ENCODE measurements at places on chromosomes 16 and 17.

DNA sequence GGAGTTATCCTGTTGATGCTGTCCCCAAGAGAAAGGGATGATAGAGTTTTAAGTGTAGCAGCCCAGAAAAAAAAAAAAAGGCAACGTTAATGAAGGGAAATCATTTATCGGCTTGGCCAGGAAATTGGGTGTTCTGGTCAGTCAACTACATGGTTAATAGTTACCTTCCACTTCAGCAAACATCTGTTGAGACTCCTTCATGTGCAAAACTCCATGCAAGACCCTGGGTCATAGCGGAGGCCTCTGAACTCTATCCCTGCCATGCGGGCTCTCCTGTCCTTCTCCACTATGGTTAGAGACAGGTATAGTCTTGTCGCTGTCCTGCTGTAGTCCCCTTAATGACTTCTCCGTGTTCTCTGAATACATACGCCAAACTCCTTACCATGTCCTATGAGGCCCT lies 3.5 kb upstream of the LYRM9 start:
- no peak for DNase-seq

- peak; percentile 90 for DNase-seq
These were observed 1.7 kb upstream of the ANKRD13B start for GRCh38 chr17:29591146-29591736.

DNA sequence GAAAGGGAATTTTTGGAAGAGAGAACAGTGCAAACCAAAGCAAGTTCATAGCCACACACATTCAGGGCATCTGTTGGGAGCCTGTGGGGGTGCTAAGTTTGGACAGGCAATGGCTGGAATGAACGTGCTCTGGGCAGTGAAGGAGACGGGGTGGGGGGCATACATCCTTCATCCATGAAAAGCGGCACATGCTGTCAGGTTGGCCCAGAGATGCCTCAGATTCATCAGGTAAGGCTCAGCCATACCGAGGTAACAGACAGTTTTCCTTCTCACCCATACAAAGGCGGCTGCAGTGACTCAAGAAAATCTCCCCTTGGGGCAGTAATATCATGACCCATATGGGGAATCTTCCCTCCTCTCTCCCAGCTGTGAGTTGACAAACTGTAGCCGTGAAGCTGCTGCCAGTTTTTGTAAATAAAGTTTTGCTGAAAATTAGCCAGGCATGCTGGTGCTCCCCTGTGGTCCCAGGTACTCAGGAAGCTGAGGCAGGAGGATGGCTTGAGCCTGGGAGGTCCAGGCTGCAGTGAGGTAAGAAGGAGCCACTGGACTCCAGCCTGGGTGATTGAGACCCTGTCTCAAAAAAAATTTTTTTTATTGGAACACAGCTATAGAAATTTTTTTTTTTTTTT lies 9.2 kb upstream of the UBALD2 start:
- DNase-seq: no peak

DNA sequence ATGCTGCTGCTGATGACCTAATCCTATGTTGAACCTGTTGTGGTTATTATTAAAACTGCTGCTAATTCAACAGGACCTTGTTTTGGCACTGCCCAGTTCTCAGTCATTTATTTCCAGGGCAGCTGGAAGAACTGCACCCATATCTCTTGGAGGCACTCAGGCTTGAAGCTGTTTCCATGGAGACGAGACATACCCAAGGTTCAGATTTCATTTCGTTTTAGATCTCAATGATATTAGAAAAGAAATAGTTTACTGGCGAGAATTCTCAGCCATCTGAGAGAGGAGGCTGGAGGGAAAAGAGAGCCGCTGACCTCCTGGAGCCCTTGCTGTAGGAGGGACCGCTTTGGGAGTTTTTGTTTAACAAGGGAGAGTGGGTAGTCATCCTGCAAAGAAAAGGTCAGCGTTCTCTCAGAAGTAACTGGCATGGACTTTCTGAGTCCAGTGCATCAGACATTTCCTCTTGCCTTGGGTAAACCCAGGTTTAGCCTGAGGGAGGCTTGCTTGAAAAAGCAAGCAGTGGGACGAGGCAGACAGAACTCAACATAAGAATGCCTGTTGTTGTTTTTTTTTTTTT lies 75.4 kb downstream of the YPEL2 start:
- peak; percentile 34 for DNase-seq

DNA sequence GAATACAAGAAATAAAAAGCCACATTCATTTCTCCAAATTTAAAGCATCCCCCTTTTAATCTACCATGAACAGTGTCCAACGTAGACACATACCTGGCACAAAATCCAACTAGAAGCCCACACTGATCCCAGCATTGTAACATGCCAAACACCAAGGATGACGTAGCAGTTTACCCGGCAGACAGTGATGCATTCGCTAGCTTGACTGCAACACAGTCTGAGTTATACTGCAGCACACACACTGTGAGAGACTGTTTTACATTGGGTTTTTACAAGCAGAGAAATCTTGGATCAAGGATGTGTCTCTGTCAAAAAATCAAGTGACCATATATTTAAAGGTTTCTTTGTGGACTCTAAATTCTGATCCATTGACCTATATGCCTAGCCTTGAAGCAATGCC lies 74.5 kb upstream of the C17orf78 start:
- no peak for DNase-seq

DNA sequence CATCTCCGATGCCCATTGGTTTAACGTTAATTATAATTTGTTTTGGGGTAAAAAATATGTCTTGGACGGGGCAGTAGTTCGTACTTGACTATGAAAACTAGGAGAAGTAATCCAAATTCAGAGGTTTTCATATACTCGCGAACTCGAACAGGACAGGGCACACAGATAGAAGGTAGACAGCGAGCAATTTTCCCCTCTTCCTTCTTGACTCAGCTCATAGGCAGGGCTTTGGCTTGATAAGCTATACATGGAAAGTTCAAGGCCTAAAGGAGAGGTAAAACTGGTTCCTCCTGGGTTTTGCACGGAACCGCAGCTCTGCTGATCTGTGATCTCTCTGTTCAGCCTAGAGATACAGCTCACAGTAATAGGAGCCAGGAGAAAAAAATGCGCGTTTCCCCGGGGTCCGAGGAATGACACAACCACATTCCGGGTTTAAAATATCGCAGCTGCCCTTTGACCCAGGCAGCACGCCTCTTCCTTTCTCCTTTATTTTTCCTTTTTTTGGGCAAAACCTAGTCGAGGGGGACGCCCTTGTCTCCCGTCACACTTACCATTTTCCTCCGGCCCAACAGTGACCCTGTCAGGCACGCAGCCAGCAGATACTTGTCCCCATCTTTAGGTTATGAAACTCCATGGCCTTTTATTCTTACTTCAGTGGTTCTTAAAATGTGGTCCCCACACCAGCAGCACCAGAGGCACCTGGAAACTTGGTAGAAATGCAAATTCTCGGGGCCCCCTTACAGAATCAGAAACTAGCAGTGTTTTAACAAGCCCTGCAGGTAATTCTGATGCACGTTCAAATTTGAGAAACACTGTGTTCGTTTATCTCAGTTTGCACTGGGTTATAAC lies 1.7 kb upstream of the LASP1 start:
- DNase-seq: no peak

DNA sequence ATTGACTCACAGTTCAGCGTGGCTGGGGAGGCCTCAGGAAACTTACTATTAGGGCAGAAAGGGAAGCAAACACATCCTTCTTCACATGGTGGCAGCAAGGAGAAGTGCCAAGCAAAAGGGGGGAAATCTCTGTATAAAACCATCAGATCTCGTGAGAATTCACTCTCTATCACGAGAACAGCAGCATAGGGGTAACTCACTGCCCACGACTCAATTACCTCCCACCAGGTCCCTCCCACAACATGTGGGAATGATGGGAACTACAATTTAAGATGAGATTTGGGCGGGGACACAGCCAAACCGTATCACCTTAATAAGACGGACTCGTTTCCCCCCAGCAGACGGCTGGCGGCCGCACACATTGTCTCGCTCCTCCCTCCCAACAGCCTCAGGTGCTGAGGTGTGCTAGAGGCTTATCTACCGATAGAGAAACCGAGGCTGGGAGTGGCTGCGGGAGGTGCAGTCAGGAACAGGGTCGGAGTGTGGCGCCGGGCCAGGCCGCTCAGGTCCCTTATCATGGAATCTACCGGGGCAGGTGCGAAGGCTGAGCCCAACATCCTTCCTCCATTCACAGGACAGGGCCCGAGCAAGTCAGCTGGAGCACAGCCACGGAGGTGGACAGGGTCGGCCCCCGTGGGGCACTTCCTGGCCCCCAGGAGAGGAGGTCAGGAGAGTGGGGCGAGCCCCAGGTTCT lies 4.9 kb upstream of the ZG16B start:
- no peak for DNase-seq

- no peak for DNase-seq
These were observed 17.0 kb downstream of the MYL4 start for GRCh38 chr17:47225911-47226688.

DNA sequence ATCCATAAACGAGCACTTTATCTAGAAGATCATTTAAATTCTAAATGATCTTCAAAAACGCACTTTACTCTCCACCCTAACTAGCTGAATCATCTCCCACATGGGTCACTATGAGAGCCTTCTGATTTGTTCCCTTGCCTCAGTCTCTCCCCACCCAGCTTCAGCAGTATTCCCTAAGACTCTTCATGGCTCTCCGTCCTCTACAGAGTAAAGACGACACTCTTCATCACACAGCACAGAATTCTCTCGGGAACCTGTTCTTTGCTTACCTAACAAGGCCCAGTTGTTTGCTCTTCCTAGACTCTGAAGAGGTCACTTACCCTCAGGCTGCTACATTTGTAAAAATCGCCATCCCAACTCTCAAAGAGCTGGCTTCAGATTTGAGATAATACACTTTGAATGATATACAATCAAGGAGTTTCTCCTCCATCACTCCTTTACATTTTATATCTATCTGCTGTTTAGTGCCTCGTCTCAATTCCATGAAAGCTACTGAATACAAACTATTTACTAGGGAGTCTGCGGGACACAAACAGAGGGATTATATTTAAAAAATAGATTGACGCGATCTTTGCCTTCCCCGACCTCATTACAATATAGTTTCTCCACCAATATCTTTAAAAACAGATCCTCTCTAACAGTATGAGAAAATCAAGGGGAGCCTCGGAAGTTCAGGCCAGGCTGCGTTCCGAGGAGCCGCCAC lies 511 bp upstream of the LIG3 start:
- no peak for DNase-seq

GRCh38 chr17:14760212-14760611 lies 459.3 kb downstream of the HS3ST3B1 start:
- no peak for DNase-seq

GRCh38 chr16:7182510-7183109 lies 150.0 kb upstream of the RBFOX1 start:
- no peak for DNase-seq
